ENCODE measurements at places on chromosomes 2 and 18.

DNA sequence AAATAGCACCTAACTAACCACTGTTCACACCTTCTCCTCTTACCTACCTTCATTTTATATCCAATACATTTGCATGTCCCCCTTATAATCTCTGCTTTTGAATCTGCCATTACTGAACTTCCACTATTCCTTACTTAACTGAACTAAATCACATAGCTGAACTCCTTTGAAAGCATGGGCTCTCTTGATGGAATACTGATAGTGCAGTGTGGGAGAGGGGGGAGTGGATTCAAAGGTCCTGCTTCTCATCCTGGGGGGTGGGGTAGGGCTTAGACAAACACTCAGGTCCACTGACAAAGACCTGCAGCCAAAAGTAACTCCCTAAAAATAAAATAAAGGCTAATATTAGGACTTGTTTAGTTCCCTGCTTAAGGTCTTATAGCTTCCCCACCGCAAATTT, 8.6 kb downstream of the MCEE start:
- DNase-seq = no peak

- DNase-seq = no peak
Observed at GRCh38 chr2:64845273-64845905, 143.8 kb upstream of the SLC1A4 start.

GRCh38 chr2:31381601-31382000, 32.9 kb downstream of the XDH start:
- no peak for DNase-seq

DNA sequence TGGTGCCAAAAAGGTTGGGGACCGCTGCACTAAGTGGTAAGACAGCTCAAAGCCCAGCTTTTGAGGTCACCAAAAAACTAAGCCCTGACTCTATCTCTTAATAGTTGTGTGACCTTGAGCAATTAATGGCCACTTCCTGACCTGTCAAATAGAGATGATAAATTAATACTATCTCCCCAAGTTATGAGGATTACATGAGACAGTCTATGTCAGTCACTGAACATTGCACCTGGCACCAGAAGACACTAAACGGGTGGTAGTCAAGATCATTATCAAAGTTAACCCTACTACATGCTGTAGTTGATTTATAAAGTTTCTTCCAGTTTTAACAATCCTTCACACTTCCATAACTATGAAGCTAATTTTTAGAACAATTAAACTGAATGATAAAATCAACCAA, 36.5 kb downstream of the STPG4 start:
- no peak for DNase-seq

- DNase-seq = no peak
Observed at GRCh38 chr18:8928847-8929780, 173.4 kb upstream of the NDUFV2 start.

DNA sequence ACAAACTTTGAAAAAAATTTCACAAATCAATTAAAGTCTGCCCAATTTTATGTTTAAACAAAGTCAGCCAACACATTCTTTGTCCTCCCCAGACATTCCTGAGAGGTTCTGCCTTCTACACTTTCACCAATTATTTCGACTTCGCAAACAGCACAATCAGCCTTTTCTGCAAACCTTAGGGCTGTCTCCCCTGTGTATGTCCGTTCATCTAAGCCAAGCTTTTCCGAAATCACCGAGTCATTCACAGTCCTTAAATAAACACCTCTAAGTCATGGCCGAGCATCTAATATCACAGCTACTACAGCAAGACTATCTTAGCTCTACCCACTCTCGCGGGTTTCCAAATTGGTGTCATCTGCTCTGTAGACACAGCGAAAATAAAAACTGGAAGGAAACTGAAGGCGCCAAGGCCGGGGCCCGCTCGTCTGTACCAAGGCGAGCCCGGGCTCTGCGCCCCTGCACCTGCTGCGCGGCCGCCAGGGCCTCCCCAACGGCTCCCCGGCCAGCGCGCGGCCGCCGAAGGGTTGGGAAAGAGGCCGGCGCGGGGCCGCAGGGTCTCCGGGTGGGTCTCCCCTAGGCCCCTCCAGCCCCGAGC, 730 bp downstream of the ODC1 start:
- no peak for DNase-seq

- DNase-seq = no peak
Observed at GRCh38 chr18:6857300-6857699, 127.8 kb downstream of the ARHGAP28 start.

DNA sequence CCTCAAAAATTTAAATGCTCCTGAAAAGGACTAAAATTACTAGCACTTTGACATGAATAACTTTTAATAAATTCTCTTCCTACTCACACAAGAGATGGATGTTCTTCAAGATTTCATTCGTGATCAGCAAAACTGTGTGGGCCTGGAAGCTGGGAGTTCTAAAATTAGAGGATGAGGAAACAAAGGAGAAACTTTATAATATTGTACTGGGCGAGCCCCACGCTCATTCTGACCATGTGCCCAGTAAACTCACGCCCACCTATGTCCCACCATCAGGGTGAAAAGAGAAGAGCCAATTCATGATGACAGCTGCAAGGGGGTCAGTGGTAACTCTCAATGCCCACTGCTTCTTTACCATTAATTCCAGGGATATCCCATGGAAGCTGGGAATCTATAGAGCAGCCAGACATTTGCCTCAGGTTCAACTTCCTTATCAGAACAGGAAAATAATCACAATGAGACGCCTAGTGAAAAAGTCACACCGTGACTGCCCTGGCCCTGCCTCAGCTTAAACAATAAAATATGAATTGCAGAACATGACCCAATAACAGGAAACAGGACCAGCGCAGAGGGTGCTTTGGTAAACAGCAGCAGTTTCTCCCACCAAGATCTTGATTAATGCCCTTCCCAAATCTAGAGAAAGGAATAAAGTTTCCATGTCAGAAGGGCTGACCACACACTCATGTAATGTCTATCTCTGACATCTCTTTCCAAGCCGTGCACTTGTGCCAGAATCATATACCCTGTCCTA, 438.6 kb downstream of the TXNL1 start:
- no peak for DNase-seq

GRCh38 chr2:189874586-189875320, 90.5 kb downstream of the PMS1 start:
- DNase-seq = no peak

- no peak for DNase-seq
Observed at GRCh38 chr2:234677758-234678538, 181.1 kb upstream of the ARL4C start.

- DNase-seq = no peak
Observed at GRCh38 chr2:179655627-179656026, 205.8 kb downstream of the ZNF385B start.
